ENCODE measurements at places on chromosomes 13 and 19.

DNA sequence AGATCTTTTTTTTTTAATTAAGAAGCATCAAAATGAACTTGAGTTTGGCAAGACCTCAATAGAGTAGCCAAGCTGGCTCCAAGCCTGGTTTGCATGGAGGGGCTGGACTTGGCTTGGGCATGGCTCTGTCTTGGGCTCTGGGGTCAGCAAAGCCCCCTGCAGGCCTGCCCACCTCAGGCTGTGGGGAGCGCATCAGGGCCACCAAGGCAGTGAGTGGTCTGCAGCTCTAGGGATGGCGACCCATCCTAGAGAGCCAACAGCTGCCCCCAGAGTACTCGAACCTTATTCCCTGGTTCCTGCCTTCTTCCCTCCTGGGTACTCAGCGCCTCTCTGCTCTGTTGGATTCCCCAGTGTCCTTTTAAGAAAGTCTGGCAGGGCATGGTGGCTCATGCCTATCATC, 5.4 kb upstream of the CHST8 start:
- no peak for DNase-seq

- DNase-seq: no peak
Observed at GRCh38 chr13:106373304-106373988, 162.0 kb downstream of the EFNB2 start.

DNA sequence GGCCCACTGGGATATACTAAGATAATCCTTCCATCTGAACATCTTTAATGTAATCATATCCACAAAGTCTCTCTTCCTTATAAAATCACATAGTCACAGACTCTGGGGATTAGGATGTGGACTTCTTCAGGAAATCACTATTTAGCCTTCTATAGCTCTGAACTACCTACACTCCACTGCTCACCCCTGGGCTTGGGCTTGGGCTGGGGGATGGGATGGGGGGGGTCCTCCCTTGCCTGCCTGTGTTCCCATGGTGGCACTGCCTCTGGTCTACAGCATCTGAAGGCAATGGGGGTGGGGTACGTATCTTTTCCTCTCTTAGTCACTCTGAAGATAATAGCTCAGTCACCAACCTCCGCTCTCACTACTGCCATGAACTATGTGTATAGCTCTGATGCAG, 67.8 kb upstream of the SERTM1 start:
- DNase-seq: no peak

DNA sequence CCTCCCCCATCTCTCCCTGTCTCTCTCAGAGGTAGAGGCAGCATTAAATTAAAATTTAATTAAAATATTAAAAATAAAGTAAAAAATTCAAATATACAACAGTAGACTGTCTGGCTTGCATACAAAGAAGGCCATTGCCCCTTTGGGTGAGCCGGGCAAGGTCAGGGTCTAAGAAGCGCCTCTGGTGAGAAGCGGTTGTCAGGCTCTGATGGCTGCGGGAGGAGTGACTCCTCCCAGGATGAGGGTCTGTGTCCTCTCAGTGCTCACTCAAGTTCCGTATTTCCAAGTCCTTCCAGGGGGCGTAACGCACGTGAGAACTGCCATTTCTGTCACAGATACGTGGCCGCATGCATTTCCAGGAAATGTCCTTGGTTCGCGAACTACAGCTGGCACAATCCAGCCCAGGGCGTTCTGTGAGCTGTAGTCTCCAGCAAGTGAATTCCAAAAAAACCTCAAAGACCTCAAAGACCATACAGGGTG, 737 bp upstream of the ZNF181 start:
- DNase-seq: no peak

- no peak for DNase-seq
Observed at GRCh38 chr19:32465176-32465575, 59.6 kb downstream of the DPY19L3 start.

DNA sequence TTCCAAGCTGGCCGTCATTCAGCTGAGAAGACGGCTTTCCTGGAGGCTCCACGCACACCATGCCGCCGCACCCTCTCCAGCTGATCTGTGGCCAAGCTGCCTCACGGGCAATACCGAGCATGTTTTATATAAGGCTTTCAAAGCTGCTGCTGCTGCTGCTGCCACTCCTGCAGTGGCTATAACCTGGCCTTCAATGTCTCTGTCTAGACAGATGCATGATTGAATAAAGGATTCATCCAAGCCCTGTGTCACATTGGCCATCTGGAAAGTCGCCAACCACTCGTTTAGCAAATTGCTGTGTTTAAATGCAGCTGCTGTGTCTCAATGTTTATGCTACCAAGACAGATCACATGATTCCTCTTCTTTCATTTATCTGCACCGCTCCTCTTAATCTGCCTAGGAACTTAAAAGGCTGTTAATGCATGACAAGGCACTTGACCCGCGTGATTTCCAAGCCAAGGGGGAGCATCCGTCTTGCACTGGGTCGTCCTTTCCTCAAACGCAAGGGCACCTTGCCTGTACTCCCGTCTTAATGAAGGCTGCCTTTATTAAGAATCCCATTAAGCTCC, 114.3 kb downstream of the TEX26 start:
- peak; percentile 17 for DNase-seq

- peak; percentile 15 for DNase-seq
Observed at GRCh38 chr19:53333066-53333462, 485 bp upstream of the ZNF845 start.

DNA sequence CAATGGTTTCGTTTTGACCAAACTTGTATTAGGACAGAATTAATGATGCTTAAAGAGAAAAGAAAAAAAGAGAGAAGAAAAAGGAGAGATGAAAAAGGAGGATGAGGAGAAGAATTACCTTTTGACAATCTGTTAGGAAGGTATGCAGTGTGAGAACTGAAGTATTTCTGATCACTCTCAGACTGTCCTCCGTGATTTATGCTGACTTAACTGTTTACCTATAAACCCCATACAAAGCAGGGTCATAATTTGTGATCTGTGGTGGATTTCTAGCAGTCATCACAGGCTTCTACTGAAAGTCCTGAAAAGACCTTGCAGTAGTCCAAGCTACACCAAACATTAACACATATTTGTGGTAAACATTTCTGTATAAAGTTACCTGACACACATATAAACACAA, 93.9 kb downstream of the PCDH17 start:
- no peak for DNase-seq
